ENCODE measurements at places on chromosomes 1 and 21.

DNA sequence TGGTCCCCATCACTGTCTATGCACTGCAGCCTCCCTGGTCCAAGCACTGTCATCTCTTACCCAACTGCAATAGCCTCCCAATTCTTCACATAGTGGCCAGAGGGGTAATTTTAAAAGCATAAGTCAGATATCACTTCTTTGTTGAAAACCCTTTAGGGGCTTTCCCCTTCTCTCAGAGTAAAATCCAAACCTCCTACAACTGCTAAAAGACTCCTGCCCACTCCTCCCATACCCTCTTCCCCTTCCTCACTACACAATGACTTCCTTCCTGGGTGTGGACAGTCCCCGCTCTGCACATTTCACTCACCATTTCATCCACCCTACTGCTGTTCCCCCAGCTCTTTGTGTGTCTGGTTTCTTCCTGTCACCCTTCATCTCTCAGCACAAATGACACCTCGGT, 8.3 kb downstream of the MCOLN2 start:
- DNase-seq, result no peak

GRCh38 chr1:13583966-13584791, 547 bp downstream of the PDPN start:
- DNase-seq, result no peak

DNA sequence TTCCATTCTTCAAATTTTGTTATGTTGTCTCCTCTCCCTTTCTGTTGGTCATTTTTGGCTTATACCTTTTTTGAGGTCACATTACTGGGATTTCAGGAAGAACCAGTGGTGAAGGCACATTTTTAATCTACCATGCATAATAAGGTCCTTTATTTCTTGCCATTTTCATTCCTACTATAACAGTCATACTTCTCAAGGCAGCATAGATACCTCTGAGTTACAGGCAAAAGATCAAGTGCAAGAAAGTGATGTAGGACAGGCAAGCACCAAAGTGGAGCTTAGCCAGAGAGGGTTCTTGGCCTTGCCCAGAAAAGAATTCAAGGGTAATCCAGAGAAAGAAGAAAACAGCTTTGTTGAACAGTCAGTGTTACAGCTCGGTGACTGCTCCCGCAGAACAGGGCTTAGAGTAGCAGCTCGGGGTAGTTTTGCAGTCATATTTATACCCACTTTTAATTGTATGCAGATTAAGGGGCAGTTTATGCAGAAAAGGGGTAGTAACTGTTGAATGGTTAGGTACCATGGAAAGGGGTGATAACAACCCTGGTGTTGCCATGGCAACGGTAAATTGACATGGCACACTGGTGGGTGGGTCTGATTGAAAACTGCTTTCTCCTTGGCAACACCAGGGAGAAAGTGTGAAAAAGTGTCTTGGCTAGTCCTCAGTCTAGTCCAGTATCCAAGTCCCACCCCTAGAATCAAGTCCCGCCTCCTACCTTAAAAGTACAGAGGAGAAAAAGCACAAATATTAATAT, 39.6 kb upstream of the DOCK7 start:
- DNase-seq, result no peak

DNA sequence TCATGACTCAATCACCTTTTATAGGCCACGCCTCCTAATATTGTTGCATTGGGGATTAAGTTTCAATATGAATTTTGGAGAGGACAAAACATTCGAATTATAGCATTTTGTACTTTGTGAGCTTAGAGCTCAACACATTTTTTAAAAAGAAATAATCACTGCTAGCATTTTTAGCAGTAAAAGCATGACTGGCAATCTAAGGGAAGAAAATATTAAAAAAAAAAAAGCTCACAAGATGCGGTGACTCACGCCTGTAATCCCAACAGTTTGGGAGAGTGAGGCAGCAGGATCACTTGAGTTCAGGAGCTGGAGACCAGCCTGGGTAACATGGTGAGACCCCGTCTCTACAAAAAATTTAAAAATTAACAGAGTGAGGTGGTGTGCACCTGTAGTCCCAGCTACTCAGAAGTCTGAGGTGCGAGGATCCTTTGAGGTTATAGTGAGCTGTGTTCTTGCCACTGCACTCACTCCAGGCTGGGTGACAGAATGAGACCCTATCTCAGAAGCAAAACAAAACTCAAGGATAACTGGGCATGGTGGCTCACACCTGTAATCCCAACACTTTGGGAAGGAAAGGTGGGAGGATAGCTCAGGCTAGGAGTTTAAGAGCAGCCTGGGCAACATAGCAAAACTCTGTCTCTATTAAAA, 28.8 kb upstream of the DIPK1A start:
- DNase-seq, result no peak

DNA sequence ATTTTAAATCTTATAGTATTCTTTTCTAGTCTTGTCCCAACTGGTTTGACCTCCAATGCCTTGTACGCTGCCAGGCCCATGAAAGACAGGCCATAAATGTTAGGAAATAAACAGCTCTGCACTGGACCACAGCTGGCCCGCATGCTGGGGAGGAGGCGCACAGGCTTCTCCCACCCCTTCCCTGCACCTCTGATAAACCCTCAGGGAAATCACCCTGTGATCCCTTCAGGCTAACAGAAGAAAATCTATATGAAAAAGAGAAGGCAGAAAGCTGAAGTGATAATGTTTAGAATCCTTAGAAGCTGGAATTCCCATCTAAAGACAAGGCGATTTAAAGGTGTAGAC, 41.5 kb downstream of the COLGALT2 start:
- DNase-seq, result no peak

DNA sequence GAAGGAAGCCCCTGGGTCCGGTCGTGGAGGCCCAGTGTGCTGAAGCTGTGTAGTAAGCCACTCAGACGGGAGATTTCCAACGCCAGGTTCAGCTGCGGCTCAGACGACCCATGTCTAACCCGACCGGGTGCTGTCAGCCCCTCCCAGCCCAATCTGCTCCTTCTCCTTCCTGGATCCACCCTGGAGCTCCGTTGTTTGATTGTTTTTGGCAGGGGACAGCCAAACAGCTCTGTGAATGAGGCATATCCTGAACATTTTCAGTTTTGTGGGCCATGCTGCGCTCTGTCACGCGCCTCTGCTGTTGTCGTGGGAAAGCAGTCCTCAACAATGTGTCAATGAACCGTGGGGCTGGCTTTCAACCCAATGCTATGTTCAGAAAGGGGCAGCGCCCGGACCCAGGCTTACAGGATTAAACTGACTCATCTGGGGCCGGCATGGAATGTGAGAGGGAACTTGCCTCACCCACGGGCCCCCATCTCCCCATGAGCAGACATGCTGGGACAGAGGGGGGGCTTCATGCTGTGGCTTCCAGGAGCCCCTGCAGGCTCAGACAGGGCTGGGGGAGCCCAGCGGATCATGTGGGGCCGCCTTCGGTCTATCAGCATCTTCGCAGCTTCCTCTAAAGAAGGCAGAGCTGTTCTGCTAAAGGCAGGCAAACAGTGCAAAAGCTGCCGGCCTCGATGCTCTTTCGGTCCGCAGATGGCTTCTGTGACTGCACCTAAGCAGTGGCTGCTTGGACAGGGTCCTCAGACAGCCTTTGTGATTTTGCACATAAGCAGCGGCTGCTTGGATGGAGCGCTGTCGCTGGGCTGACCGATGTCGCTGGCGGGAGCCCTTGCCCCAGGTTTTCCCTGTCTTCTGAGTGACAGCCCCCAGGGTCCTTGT, 101.7 kb downstream of the RIPK4 start:
- no peak for DNase-seq

DNA sequence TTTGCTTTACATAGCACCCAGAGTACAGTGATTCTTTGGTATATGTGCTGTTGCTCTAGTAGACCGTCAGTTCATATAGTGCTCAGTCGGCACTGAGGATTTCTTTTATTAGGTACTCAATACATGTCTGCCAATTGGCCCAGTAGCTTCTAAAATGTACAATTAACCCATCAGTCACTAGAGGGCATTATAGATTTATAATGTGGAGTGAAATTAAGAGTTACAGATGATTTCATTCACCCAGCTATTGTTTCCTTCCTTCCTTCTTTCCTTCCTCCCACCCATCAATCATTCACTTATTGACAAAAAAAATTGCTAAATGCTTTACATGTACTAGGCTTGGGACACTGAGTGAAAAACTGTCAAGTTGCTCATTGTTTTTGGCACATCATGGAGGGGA, 263.6 kb upstream of the USP24 start:
- DNase-seq, result no peak

DNA sequence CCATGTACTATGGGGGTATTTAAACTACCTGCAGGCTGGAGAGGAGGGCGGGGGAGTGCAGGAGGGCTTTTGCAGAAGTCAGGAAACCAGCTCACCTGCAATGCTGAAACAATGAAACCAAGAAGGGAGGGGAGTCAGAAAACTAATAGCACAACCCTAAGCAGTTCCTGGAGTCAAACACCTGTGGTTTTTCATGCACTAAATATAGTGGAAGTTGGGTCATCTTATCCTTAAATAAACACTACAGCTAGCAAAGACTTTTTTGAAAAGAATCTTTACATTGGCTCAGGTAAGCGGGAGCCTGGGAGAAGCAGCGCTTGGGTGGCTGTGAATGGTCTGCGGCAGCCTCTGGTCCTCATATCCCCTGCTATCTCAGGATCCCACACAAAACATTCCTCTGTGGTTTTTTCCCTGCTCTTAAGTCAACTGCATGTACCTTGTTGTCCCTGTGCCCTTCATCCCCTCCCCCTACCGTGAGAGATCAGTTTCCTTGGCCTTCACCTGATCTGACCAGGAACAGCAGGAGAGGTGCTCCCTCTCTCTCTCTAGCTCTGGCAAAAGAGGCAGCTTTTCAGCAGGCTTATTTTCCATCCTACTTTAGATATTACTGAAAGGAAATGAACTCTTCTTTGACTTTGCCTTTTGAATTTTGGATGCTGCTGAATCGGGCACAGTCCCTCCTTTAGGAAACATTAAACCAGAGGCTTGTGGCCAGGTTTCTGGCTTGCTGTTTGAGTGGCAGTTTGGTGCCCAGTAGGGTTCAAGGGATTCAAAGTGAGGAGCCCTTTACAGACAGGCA, 26.6 kb downstream of the TENT5C start:
- DNase-seq, result peak; percentile 30

Measured in thyroid gland (tissue), 4 donors.